Mesothelial cell of epicardium (in vitro differentiated cells): ENCODE measurements at places on chromosomes 1 and 21.

DNA sequence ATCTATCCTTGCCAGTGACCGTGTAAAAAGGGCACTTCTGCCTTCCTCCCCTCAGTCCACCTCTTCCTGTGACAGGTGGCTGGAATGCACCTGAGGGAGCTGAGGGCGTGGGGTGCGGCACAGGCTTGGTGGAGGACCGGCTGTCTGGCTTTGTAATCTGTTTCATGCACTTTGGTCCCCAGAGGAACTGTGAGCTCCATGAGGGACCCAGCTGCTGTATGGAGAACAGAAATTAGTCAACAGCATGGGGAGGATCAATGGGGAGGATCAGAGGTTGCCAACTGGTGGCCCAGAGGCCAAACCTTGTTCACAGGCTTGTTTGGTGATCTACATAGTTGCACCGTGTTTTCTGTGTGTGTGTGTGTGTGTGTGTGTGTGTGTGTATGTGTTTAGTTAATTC lies 19.0 kb upstream of the LUZP1 start:
- DNase-seq: no peak

GRCh38 chr1:149979972-149980540 lies 30.5 kb downstream of the OTUD7B start:
- no peak for DNase-seq

- DNase-seq: no peak
Observed at GRCh38 chr1:1247341-1247913, 905 bp upstream of the C1QTNF12 start.

- peak; percentile 55 for DNase-seq
Observed at GRCh38 chr1:63322944-63323864, 837 bp downstream of the FOXD3 start.

GRCh38 chr1:153447498-153448170 lies 12.8 kb downstream of the S100A7 start:
- DNase-seq: no peak

GRCh38 chr1:44220755-44221154 lies 7.5 kb downstream of the DMAP1 start:
- DNase-seq: no peak

DNA sequence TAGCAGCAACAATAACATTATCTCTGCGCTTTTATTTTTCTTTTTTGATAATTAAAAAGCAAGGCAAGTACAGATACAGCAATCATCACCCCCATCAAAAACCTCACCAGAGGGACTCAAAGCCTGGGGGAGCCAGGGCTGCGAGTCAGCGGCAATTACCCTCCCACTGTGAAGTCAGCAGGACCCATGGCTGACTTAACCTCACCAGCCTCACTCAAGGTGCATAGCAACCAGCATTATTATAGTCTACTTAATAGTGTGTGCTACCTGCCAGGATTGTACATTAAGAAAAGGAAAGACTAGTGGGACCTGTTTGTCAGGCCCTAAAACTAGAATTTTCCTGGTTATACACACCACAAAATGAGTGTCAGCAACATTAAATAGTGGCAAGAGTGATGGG lies 28.9 kb upstream of the SERBP1 start:
- DNase-seq: no peak

- no peak for DNase-seq
Observed at GRCh38 chr21:26451081-26451740, 121.9 kb downstream of the CYYR1 start.

GRCh38 chr1:19384113-19384512 lies 72.0 kb downstream of the SLC66A1 start:
- no peak for DNase-seq

- DNase-seq: no peak
Observed at GRCh38 chr1:67262735-67263134, 44.9 kb upstream of the IL12RB2 start.

- no peak for DNase-seq
Observed at GRCh38 chr1:25668931-25669573, 52.5 kb downstream of the MAN1C1 start.

DNA sequence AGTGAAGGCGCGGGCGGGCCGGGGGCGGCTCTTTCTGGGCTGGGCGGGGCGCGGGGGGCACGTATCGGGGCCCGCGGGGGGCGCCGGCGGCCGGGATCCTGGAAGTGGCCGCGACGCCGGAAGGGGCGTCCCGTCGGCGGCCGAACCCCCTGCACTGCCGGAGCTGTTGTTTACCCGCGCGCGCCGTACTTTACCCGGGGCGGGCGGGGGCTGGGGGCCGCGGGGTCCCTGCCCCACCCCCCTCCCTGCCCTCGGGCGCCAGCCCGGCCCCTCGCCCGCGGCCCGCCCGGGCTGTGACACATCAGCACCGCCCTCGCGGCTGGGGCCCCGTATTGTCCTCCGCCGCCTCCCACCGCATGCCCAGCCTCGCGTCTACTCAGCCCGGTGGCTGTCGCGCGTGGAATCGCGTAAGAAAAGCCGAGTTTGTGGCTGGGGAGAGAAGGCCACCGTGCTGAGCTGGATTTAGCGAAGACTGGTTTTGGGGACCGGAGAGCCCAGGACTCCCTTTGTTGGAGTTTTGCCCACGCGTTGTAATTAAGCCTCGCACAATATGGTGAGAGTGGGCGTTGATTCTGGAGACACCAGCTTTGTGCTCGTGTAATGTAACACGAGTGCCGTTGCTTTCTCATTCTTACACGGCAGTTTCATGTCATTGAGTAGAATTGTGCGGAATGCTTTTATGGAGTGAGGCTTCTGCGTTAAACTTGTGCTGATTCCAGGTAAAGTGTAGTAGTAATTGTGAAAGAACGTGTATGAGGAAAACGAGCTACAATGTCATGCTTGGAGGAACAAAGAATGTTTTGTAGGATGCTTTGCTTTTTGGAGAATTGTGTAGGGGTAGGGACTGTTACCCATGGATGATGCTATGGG lies 559 bp downstream of the BACH1 start:
- no peak for DNase-seq

- no peak for DNase-seq
Observed at GRCh38 chr1:183178545-183178944, 7.5 kb upstream of the LAMC2 start.

DNA sequence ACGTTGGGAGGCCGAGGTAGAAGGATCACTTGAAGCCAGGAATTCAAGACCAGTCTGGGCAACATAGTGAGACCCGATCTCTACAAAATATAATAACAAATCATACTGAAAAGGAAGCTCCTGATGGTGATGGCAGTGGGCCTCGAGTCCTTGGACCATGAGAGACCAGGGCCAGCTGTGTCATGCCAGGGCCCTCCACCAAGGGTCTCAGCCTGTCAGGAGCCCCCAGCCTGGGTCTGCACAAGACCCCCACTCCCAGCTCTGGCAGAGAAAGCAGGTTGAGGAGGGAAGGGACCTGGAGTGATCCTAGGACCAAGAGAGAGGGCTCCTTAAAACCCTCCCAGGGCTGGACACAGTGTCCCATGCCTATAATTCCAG lies 6.7 kb upstream of the CTRC start:
- DNase-seq: no peak

- no peak for DNase-seq
Observed at GRCh38 chr1:43421976-43422750, 31.6 kb downstream of the HYI start.

- peak; percentile 47 for DNase-seq
Observed at GRCh38 chr1:19563324-19564097, 78.2 kb upstream of the CAPZB start.

DNA sequence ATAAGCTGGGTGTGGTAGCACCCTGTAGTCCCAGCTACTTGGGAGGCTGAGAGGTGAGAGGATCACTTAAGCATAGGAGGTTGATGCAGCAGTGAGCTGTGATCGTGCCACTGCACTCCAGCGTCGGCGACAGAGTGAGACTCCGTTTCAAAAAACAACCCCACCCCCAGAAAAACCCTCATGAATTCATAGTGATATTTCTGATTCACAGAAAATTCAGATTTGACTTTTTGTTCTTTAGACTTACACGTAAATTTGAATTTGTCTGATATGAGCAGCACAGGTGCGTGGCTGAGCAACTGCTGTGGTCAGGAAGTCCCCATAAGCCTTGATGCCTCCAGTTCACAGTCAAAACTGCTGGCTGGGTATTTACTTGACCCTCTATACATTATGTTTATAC lies 10.0 kb upstream of the MORC3 start:
- DNase-seq: no peak

DNA sequence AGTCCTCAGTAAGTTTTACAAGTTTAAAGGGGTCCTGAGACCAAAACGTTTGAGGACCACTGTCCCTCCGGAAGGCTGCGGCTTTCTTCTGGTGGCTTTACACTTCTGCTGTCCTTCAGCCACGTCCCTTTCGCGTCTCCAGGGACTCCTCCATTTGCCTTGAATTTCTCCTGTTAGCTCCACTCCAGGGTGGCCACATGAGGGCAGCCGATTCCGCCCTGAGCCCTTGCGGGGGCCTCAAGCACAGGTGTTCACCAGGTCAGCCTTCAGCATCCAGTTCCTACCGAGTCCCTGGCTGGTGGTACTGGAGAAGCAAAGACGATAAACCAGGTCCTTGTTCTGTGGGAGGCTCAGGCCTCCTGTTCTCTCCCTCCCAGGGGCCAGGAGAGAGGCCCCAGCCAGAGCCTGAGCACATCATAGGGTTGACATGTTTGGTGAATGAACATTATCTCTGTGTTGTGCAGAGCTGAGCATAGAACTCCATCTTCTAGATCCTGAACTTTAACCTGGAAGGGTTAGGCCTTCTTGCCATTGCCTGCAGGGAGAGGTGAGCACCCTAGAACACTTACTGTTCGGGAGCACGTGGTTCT lies 27.4 kb upstream of the COQ8A start:
- DNase-seq: peak; percentile 57

DNA sequence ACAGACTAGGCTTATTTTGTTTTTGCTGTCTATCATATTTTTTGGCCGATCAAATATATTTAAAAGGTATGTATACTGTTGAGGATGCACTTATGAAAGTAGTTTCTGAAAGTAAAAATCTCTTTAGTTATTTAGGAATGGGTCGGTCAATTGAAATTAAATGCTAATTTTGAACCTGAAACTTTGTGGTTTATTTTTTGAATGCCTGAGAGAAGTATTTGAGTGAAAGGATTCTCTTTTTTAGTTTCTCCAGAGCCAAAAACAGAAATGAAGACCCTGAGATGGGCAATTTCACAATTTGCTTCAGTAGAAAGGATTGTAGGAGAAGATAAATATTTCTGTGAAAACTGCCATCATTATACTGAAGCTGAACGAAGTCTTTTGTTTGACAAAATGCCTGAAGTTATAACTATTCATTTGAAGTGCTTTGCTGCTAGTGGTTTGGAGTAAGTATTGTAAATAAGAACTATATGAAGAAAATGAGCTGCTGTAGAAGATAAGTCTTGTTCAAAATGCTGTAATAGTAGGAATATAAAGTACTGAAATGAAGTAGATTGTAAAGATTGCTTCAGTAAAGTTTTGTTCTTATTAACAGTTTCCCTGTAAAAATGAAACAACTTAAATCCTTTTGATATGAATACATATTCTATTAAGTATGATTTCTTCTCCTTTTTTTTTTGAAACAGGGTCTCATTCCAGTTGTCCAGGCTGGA lies 11.5 kb downstream of the USP1 start:
- DNase-seq: no peak

DNA sequence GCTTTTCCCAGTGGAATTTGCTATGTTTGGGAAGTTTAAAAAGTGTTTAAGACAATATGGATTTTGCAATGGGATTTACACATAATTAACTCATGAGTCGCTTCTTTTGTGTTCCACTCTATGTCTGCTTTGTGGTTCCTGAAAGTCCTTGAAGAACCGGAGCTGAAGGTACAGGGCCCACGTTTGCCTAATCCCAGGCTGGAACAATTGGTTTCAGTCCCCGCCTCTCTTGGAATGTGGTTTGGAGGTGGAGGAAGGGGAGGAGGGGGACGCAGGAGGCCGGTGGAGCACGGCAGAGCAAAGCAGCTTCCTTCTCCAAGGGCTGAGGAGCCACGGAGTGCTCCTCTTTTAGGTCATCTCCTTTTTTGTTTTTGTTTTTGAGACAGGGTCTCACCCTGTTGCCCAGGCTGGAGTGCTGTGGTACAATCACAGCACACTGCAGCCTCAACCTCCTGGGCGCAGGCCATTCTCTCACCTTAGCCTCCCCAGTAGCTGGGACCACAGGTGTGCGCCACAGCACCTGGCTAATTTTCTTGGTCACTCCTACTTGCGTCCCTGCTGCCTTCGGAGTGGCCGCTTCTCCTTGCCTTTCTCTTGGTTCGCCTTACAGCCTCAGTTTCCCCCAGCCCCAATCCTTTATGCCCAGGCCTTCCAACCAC lies 129.5 kb upstream of the ERRFI1 start:
- no peak for DNase-seq

GRCh38 chr1:101253976-101254674 lies 17.3 kb downstream of the S1PR1 start:
- DNase-seq: no peak

DNA sequence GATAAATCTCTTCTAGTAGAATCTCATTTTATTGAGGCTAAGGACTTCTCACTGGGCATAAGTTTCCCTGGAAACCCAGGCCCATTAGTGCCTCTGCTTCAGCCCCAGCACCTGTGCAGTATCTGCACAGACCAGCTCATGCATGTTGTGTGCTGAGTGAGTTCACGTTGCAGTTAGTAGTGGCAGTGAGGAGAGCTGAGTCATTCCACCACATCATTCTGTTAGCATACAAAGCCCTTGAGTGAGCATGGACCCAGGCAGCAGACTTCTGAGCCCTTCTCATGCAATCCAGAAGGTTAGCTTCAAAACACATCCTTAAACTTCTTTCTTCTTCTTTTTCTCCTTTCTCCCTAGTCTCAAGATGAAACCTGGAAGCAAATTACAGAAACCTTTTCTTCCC lies 45.8 kb upstream of the NTPCR start:
- DNase-seq: no peak

- no peak for DNase-seq
Observed at GRCh38 chr1:193031431-193031830, 27.7 kb downstream of the UCHL5 start.

DNA sequence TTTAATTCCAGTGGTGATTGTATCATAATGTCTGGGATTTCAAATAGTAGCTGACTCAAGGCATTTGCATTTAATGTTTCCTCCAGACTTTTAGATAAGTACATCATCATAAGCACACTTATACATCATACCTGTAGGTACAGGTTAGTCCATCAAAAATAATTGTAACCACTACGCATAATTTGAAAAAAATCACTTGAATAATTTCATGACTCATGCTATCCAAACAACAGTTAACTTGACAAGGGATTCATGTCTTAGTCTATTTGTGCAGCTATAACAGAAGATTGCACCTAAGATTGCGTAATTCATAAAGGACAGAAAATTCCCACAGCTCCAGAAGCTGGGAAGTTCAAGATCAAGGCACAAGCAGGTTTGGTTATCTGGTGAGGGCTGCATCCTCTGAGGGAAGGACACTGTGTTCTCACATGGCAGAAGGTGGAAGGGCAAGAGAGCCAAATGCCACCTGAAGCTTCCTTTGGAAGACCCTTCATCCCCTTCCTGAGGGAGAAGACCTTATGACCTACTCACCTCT lies 801.7 kb upstream of the BRINP3 start:
- no peak for DNase-seq

DNA sequence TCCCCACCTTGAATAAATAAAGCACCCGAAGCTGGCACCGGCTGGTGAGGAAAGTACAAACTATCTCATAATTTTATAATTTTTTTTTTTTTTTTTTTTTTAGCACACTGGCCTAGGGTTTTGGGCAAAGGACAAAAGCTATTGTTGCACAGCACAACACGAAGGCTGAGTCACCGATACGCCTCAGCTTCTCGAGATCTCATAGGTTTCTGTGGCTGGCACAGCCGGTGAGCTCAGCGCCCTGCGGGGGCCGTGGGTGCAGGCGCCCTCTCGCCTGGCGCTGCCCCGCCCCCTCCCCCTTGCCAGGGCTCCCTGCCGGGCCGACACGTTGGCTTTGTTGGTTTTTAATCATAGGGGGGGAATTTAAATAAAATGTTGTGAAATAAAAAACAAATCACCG lies 17.2 kb downstream of the CASZ1 start:
- DNase-seq: no peak
